Stimulated activated CD8-positive, alpha-beta memory T cell treated with anti-CD3 and anti-CD28 coated beads, Interleukin-15, amount 100 ng/mL, for 24 hours (primary cell): ENCODE measurements at places on chromosomes 7 and 10.

- DNase-seq: no peak
Observed at GRCh38 chr7:116340201-116340847, 130.0 kb downstream of the TES start.

DNA sequence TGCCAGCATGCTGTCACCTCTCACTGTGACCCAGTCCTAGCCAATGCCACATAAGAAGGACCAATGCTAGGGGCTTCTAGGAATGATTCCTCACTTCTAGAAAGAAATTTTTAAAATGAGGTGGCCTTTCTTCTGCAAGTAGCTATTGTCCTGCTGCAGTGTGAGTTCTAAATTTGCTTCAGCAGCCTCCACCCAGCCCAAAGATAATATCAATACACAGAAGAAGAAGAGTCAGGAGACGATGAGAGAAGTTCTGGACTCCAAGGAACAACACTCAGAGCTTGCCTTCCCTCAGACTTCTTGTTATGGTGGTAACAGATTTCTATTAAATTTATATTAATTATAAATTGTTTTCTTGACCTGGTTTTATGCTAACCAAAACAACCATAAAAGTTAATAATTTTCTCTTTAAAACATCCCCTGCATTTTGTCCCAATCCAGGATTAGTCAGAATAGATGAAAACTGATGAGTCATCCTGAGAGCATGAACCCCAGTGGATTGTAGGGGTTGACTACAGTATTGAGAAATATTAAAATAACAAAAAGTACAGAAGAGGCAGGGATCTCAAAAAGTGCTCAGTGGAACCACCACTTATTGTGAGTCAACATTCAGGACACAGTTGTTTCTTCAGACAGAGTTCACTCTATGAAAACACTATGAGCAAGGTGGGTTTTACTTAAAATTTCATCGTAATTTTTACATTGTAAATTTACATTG lies 29.6 kb upstream of the AKR1C2 start:
- no peak for DNase-seq

DNA sequence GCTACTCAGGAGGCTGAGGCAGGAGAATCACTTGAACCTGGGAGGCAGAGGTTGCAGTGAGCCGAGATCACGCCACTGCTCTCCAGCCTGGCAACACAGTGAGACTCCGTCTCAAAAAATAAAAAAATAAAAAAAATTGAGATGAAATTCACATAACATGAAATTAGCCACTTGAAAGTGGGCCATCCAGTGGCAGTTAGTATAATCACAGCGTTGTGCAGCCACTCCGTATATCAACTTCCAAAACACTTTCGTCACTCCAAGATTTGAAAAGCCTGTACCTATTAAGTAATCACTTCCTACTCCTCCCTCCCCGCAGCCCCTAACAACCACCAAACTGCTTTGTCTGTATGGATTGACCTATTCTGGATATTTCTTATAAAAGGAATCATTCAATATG lies 20.7 kb upstream of the CACUL1 start:
- no peak for DNase-seq

DNA sequence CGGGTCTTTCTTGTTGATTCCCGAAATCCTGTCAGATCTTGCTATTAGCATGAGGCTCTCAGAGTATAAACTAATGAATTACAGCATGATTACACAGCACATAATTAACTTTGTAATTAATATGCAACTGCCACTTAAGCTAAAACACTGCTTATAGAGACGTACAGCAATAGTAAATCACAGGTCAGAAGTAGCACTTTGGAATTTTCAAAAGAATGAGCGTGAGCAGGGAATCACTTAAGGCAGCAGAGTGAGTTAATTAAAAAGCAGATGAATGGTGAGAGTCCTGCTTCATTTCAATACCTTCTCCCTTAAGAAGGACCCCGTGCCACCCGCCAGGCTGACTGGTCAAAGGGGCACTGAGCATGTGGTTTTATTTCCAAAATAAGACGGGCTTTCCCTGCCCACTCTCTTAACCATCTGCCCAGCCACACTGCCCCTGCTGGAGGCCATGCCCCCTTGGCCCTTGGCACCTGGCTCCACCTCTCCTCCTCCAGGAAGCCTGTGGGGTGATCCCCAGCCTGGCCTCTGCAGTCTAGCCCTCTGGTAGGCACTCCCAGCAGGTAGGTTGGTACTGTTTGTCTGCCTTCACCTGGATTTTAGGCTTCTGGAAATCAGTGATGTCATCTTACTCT lies 117.8 kb downstream of the ZMIZ1 start:
- no peak for DNase-seq

GRCh38 chr7:79337717-79338116 lies 115.8 kb downstream of the MAGI2 start:
- DNase-seq: no peak

DNA sequence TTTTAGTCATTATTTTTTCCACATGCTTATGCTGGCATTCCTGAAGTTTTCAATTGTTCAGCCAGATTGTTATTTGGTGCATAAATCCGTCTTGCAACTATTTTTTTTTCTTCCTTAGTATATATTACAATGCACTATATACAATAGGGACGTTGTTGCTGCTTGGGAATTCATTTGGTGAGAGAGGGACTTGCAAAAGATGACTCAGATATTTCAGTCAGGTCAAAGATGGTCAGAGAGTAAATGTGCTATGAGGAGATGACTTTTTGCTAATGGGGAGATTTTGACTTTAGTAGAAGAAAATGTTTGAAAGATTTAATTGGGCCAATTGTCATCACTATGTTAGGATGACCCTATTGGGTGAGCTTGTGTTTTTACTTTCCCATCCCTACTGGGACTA lies 348.4 kb upstream of the MTPN start:
- no peak for DNase-seq

DNA sequence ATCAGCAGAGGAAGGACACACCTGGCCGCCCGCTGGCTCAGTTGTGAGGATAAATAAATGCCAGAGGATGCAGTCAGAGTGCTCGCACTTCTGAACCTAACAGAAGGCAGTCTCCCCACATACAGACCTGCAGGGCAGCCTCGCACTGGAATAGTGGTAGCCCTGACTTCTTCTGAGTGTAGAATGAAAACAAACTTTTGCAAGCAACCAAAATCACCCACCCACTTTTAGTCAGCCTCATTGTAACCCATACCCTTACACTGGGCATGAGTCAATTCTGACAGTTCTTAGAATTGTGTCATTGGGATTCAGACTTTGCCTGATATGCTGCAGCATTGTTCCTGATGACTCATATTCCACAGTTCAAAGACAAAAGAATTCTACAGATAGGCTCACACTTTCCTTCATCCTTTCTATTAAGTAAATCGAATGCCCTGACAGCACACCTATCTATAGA lies 167.0 kb upstream of the CDK1 start:
- DNase-seq: no peak

DNA sequence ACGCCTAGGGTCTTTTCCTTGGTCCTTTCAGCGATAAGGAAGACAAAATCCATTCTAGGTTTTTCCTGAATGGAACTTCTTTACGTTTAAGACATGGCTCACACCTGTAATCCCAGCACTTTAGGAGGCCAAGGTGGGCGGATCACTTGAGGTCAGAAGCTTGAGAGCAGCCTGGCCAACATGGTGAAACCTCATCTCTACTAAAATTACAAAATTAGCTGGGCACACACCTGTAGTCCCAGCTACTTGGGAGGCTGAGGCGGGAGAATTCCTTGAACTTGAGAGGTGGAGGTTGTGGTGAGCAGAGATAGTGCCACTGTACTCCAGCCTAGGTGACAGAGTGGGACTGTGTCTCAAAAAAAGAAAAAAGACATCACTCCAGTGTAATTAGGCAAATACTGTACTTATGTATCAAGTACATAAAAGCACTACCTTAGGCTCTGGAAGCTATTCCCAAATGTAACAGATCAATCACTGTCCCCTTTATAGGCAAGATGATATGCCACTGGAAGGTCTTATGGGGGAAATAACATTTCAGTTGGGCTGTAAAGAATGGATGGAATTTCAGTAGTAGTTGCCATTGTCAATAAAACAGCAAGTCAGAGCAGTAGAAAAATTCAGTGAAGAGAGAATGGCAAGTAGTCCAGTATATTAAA lies 5.7 kb downstream of the STK17A start:
- no peak for DNase-seq
